Activated CD4-positive, alpha-beta T cell treated with anti-CD3 and anti-CD28 coated beads for 36 hours (primary cell): ENCODE measurements at places on chromosomes 3 and 15. TPM values are rescaled to one million over a fixed set of nuclear protein-coding genes. Genes with fewer than 3 reads are reported as not detected.

DNA sequence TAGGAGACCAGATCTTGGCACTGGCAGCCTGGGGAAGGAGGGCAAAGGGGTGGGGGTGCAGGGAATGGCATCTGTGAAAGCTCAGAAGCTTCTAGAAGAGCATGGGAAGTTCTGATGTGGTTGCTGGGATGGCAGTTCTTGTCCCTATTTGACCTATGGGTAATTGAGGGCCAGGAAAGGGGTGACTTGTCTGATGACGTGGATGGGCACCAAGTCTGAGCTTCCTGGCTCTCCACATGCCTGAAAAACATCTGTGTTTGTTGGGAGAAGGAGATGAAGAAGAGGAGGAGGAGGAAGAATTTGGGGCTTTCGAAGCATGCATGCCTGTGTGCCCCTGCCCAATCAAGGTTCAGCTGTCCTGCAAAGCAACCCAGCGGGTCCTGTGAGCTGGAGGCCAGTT, 158.8 kb downstream of the SMAD6 start:
- no peak for DNase-seq

DNA sequence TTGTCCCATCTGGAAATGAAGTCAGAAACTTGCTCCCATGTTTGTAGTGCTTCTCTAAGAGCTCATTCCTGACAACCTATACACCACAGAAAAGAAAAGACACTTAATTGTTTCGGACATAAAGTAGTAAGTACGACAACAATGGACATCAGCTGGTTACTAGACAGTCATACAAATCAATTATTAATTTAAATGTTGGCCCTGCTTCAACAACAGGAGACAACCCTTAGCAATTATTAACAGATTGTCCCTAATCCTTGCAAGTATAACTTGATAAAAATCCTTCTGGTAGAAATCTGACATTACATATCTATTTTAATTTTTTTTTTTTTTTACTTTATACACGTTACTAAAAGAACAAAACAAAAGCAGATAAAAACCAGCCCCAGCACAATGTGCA, 29.8 kb downstream of the ERICH6 start:
- DNase-seq = no peak

The UBP1 gene
- 54.8 TPM for total RNA-seq

The CCR1 gene
- total RNA-seq = 0.14 TPM

DNA sequence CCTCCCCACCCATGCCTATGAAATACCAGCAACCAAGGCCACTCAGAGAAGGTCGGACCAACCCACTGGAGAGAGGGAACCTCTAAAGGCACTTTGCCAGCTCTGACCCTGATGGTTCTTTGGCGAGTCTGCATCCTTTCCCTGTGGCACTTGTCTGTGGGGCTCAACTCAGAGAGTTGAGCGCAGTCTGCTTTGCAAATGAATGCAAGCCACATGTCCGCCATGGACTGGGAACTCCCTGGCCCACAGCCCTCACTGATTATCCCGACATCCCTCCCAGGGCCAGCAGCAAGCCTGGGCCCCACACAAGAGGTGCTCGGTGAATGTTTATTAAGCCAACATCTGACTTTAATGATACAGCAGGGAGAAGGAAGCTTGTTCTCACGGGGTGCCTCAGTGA, 55.5 kb upstream of the HES1 start:
- DNase-seq = no peak

DNA sequence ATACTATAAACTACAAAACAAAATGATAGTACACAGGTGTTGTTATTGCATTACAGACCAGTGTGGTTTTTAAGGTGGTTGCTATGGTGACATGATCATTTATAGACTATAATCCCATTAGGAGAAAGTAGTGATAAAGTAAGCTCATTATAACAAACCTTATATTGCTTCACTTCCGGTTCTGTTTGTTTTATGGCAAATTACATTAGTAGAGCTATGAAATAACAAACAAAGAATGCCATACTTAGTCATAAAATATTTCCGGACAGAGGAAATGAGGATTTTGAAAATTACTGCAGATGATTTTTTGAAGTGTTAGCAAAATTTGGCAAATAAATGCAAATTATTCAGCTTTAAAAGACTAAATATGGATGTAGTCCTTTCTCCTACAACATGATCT, 640.4 kb upstream of the ARPP21 start:
- no peak for DNase-seq

DNA sequence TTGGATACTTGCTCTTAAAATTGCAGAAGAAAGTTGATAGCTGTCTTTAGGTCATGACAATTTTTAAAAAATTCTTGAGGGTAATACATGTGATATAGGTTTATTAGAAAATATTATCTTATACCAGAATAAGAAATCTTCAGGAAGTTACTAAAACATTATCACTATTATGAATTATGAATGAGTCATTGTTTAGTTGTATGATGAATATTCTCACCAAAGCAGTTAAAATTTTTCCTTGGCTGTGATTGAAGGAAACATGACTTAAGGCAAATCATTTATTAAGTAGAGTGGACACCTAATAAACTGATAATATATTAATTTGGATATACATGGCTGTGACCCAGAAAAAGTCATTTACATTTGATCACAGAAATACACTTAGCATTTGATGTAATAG, 30.1 kb downstream of the APPL1 start:
- DNase-seq = no peak

DNA sequence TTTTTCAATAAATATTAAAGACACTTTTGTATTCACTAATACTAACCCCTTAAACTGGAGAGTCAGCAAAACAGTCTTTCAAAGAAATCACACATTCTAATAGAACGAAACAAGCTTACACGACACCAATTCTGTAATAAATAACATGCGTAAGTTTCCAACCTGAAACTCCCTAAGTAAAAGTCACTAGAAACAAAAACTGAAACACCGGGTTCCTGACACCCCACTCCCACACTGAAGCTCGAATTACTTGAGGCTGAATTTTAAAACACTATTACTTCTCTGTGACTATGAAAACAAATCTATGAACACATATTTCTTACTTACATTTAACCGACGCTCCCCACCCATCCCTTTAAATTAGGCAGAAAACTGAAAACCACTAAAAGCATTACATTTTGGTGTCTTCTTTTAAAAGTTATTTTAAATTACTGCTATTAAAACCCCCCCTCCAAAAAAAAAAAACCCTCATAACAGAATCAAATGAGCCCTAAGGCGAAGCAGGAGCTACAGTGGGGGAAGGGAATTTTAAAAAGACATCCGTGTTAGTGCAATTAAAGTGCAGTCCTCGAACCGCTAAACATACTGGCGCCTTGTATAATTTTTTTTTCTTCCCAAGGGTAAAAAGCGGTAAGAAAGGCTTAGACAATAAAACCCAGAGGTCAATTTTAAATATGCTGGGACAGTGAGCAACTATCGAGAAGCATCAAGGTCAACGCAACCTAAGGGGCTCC, 878 bp downstream of the SPPL2A start:
- peak; percentile 59 for DNase-seq
